ENCODE measurements at places on chromosomes 5 and 9.
A peak's percentile ranks its signal among the peaks of the same experiment; 100 is the strongest.

- peak; percentile 89 for DNase-seq
These were observed 21.2 kb downstream of the OTULIN start for GRCh38 chr5:14685757-14686156.

- no peak for DNase-seq
These were observed 539.3 kb downstream of the MTRR start for GRCh38 chr5:8408258-8408657.

DNA sequence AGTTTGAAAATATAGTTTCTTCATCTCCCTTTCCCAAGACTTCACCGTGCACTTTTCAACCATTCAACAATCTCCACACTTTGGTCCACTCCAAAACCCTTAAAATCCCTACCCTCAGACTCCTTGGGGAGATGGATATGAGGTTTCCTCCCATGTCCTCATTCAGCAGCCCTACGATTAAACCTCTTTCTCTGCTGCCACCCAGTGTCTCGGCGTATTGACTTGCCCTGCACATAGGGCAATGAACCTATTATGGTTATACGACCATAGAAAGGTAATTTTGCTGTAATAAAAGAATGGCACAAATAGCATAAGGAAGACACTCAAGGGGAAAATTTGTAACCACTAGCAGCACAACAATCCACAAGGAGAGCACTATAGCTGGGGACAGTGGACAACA is 803.5 kb downstream of the TLE1 start:
- DNase-seq: peak; percentile 84

- no peak for DNase-seq
These were observed 133.5 kb upstream of the IL12B start for GRCh38 chr5:159463590-159464321.

- no peak for DNase-seq
These were observed 53.2 kb upstream of the SHISAL2B start for GRCh38 chr5:64637144-64637543.

DNA sequence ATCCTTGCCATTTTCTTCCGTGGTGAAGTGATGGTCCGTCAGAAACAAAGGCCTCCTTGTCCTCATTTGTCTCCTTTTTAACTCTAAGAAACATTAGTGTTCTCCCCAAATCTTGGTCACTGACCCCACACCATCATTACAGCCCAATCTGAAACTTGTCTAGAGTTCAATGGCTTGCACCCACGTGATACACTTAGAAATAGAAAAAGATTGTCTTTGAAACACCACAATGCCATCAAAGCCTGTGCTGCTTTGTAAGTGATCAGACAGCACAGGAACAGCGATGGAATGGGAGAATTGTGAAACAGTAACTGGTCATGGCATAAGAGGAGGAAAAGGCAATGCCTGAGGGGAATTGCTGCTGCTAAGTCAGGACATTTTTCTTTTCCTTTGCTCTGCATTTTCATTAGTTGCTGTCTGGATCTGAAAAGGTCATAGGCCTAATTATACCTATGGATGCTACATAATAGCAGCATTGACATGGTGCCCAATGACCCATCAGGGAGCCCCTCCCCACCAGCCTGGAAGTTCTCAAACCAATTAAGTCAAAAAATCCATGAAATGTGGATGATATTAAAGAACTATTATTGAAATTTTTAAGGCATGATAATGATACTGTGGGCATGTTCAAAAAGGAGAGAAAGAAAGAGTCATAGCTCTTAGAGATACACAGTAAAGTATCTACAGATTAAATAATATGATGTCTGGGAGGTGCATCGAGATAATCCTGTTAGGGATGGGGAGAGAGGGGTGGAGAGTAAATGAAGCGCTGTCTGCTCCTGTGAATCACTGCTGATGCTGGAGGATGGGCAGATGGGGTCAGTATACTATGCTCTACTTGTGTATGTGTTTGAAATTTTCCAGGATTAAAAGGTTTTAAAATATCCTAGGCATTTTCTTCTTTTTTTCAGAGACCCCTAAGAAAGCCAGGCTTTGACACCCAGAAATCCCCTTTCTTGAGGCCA is 83.6 kb downstream of the ENC1 start:
- DNase-seq: no peak

GRCh38 chr9:35939679-35940250 is 18.2 kb downstream of the OR2S2 start:
- no peak for DNase-seq

GRCh38 chr5:148314187-148314586 is 2.0 kb downstream of the SPINK7 start:
- no peak for DNase-seq

DNA sequence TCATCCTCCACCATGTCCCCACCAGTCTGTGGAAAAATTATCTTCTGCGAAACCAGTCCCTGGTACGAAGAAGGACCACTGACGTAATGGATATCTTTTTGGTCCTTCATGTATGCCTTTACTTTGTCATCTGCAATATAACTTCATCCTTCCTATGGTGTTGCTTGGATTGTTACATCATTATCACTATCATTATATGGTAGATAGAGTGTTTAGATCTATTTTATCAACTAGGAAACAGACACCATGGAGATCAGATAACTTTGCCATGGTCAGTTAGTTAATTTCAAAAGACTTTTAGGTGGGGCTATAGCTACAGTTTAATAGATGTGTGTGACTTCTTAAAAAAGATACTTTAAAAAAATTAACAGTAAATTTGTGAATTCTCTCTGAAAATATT is 23.8 kb upstream of the CAMLG start:
- DNase-seq: no peak

DNA sequence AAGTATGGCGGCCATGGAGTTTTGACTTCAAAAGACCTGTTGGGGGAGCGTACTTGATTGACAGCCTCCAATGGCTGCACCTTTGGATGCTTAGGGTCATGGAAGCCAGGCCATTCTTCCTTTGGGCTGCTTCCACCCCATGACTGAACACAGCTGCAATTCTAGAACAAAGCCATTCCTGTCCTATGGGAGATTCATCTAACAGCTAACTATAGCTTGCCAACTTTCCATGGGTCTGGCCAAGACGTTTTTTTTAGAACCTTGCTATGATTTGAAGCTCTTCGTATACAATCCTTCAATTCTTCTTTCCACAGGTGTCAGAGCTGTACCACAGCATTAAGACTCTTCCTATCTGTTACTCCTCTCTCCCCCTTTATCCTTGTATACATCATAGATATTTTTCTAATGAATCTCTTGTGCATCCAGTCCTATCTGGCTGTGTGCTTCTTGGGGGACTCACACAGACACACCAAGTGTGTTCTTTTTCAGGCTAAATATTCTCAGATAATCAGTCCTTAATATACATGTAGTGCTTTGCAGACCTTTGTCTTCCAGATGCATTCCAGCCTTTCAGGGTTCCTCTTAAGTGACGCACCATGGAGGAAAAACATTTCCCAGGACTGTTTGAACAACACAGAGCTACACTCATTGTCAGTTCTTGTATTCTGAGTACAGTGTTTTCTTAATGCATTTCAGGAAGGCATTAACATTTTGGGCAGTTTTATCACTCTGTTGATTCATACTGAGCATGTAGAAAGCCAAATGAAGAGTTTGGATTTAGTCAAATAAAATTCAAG is 198.9 kb downstream of the TAF11L14 start:
- DNase-seq: no peak

All from pons (tissue), 1 donor.